ENCODE measurements at places on chromosomes 11 and 22.

- DNase-seq: no peak
Measured at GRCh38 chr11:101582989-101583250, 887 bp downstream of the TRPC6 start.

GRCh38 chr11:78472905-78473304, 55.3 kb upstream of the GAB2 start:
- DNase-seq: no peak

- peak; percentile 5 for DNase-seq
Measured at GRCh38 chr11:87754685-87755084, 420.6 kb downstream of the RAB38 start.

GRCh38 chr22:26484360-26484706, 656 bp downstream of the SRRD start:
- DNase-seq: peak; percentile 14

GRCh38 chr11:1873048-1873812, 18.5 kb downstream of the PRR33 start:
- peak; percentile 17 for DNase-seq

DNA sequence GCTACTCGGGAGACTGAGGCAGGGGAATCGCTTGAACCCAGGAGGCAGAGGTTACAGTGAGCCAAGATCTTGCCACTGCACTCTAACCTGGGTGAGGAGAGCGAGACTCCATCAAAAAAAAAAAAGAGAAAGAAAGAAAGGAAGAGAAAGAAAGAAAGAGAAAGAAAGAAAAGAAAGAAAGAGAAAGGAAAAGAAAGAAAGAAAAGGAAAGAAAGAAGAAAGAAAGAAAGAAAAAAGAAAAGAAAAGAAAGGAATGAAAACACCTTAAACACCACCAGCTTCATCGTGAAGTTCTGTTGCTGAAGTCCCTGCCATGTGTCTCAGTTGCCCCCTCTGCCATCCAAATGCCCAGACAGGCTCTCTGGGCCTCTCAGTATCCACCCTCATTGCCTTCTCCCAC, 9.9 kb upstream of the CXCR5 start:
- DNase-seq: no peak

DNA sequence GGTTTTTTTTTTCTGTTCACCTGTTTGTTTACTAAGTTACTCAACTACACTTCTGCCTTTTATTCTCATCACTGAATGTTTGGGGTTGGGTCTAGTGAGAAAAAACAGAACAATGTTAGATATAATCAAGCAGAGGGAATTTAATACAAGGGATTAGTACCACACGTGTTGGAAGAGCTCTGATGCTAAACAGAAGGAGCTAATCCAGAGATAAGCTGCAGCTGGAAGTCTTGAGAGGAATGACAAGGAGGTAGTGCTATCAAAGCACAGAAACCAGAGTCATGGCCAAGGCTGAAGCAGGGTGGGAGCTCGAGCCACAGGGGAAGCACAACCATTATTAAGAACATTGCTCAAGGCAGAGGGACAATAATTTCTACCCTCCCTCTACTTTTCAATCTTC, 604.1 kb upstream of the ANO5 start:
- no peak for DNase-seq

DNA sequence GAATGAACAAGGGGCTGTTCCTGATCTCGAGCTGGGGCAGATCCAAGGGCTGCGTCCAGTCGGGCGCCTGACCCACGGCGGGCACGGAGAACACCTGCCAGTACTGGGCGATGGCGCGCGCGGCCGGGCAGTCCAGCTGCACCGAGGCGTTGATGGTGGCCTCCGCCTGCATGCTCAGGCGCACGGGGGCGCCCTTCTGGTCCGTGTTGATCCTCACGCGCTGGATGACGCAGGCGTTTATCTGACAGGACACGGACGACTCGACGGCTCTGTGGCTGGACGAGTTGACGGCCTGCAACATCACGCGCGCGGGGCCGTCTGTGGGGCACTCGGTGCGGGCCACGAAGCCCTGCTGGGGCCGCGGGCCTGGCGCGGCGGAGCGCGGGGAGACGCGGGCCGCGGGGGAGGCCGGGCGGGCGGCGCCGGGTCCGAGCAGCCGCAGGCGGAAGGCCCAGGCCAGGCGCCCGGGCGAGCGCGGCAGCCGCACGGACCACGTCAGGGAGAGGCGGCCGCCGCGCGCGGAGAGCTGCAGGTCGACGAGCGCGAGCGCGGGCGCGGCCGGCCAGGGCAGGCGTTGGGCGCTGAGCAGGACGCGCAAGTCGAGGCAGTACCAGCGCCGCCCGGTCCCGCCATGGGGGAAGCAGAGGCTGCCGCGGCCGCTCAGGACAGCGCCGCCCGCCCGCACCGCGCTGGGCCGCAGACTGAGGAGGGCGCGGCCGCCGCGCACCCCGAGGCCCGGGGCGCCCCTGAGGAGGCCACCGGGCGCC, 511 bp downstream of the PKDREJ start:
- peak; percentile 56 for DNase-seq

DNA sequence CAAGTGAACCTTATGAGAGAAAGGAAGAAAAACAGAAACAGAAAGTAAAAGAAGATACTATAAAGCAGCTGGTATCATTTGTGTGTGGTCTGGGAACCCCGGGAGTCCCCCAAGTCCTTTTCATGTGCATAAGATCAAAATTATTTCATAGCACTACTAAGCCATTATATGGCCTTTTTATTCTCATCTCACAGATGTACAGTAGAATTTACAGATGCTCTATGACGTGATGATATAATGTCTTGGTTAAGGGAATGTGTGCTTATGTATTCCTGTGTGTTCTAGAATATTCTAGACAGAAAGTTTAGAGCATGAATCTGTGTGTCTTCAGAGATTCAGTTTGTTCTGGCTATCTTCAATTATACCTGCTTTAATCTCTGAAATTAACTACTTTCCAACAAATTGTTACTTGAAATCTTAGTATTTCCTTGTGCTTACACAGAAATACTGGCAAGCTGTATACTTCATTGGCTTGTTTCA, 8.6 kb upstream of the TPP1 start:
- no peak for DNase-seq

DNA sequence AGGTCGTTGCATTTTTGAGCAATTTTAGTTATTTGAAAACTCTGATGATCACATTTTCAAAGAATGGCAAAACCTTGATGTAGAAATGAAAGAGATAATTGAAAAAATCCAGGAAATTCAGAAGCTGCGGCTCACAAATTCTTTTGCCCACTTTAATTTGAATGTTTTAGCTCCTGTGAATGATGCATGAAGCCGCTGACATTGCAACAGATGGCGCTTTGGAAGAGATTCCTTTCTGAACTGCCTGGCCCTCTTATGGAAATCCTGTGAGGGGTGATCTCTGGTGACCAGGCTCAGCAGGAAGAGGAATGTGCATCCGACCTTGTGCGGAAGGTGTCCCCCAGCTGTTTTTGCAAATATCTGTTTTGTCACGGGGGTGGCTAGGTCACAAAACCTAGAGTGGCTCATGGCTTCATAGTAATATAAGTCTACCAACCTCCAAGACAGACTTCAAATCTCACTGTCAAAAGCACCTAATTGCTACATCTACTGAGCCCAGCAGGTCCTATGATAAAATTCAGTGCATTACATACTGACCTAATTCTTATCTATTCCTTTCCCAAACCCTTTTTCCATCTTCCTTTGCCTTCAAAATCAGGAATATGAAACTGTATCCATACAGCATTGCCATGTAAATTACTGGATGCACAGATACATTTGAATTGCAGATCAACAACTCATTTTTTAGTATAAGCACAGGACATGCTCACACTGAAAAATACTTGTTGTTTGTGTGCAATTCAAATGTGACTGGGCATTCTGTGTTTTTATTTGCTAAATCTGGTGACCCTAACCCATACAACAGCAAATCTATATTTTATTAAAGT, 412.7 kb downstream of the ETS1 start:
- peak; percentile 94 for DNase-seq

DNA sequence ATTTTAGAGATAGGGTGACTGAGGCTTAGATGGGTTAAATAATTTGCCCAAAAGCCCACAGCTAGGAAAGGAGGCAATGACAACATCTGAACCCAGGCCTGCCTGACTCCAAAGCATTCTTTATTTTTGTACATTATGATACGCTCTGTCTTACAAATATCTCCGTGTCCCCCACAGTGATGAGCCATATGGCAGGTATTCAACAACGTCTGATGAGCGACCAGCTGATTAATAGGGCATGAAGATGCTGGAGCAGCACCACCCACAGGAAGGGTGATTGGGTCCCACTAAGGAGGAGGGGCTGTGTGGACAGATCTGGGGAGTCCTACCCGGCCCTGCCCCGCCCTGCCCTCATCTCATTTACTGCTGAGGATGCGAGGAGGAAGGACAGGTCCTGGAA, 380.6 kb downstream of the CADM1 start:
- peak; percentile 16 for DNase-seq

- peak; percentile 48 for DNase-seq
Measured at GRCh38 chr11:12950670-12951069, 58.4 kb upstream of the RASSF10 start.

GRCh38 chr11:120793806-120794479, 230.0 kb upstream of the TBCEL start:
- no peak for DNase-seq

GRCh38 chr11:129917231-129917630, 21.9 kb upstream of the NFRKB start:
- peak; percentile 12 for DNase-seq

- peak; percentile 88 for DNase-seq
Measured at GRCh38 chr11:103947546-103947919, 88.9 kb upstream of the DDI1 start.

- DNase-seq: no peak
Measured at GRCh38 chr11:78438298-78438975, 20.8 kb upstream of the GAB2 start.

DNA sequence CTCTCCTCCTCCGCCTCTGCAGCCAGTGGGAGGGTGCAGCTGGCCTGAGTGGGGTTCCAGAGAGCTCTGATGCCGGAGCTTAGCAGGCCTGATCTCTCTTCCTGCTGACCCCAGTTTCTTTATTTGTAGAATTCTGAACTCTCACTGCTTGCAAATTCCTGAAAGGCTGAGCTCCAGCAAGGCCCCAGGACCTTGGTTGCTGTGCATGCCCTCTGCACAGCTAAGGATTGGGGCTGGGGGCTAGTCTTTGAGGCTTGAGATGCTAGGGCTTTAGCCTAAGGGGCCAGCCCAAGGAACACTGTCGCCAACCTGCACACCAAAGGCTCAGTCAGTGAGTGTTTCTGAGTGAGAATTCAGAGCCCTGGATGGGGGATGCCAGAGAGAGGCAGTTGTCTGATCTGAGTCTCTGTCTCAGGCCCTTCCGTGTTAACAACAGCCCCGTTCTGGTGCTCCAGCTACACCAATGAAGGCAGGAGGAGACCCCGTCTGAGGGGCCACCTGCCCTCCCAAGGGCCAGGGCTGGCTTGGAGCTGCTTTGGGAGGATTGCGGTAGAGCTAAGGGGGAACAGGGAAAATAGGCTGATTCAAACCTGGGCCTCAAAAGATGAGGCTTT, 106.0 kb upstream of the LMO1 start:
- no peak for DNase-seq

DNA sequence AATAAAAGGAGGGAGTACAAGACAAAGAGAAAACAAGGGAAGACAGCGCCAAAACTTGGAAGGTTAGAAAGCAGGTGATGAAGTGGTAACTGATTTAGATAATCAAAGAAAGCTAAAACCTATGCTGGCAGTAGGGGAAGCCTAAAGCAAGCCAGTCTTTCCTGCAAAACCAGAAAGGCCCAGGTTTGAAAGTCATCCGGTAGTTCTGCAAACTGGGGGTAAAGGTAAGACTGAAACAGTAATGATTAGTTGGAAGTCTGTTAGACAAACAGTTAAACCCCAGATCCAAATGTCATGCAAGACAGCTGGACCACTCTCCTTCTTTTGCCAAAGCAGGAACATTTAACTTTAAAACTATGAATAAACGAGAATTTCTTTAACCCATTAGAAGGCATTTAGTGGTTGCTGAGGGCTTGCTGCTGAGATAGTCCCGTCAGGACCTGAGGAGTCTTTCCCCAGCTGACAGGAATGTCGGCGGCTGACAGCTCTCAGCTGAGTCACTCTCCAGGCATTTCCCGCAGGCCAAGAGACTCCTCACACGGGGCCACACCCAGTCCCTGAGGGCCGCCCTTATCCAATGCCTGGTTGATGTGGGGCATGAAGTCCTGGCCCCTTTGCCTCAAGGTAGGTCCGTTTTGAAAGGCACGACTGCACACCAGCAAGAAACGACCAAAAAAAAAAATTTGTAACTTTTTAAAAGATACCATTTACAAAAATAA, 36.3 kb upstream of the CFAP300 start:
- peak; percentile 96 for DNase-seq

GRCh38 chr11:110000850-110001249, 92.3 kb upstream of the ZC3H12C start:
- peak; percentile 24 for DNase-seq

DNA sequence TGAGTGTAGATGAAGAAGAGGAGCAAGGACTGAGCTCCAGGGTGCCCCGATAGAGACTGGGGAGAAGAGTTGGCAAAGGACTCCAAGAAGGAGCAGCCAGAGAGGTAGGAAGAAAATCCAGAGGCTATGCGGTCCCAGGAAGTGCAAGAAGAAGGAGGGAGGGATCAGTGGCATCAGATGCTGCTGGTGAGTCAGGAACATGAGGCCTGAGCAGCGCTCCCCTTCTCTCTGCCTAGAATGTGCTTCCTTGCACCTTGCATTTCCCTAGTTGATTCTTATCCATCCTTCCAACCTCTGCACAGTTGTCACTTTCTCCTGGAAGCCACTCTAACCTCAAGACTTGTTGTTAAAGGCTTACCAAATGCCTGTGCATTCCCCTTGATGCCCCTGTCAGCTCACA, 21.3 kb downstream of the KCNC1 start:
- DNase-seq: no peak

GRCh38 chr11:77411137-77411707, 62.7 kb downstream of the PAK1 start:
- DNase-seq: peak; percentile 13

GRCh38 chr11:122153746-122154145, 37.7 kb upstream of the BLID start:
- no peak for DNase-seq

- DNase-seq: peak; percentile 53
Measured at GRCh38 chr11:58629857-58630256, 7.4 kb downstream of the CNTF start.

- DNase-seq: no peak
Measured at GRCh38 chr11:102385085-102386007, 38.3 kb downstream of the BIRC2 start.
